K562 (cell line): ENCODE measurements at places on chromosomes 6 and 20. TPM values are rescaled to one million over a fixed set of nuclear protein-coding genes. Genes with fewer than 3 reads are reported as not detected.

- no peak for DNase-seq
Measured at GRCh38 chr6:78701407-78701806, 165.9 kb upstream of the IRAK1BP1 start.

- no peak for DNase-seq
Measured at GRCh38 chr20:9808166-9808565, 30.7 kb downstream of the PAK5 start.

PRDM13 gene
- not detected in 2 replicates for total RNA-seq

DNA sequence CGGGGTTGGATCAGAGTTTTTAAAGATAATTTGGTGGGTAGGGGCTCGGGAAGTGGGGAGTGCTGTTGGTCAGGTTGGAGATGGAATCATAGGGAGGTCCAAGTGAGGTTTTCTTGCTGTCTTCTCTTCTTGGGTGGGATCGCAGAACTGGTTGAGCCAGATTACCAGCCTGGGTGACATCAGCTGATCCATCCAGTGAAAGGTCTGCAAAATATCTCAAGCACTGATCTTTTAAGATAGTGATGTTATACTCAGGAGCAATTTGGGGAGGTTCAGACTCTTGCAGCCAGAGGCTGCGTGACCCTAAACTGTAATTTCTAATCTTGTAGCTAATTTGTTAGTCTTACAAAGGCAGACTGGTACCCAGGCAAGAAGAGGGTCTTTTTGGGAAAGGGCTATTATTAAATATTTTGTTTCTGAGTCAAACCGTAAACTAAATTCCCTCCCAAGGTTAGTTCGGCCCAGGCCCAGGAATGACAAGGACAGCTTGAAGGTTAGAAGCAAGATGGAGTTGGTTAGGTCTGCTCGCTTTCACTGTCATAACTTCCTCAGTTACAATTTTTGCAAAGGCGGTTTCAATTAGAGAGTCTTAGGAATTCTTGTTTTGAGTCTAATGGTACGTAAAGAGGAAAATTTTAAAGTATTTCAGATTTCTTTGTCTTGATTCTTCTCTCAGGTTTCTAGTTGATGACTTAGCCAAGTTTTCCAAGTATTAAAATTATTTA lies 53.1 kb downstream of the SCAF8 start:
- DNase-seq: no peak

- DNase-seq: peak; percentile 70
Measured at GRCh38 chr6:71012866-71013469, 56.1 kb upstream of the B3GAT2 start.

AVP gene
- not detected in 2 replicates for total RNA-seq

VWA7 gene
- 1.8 and 2.9 TPM in 2 replicates for total RNA-seq

DNA sequence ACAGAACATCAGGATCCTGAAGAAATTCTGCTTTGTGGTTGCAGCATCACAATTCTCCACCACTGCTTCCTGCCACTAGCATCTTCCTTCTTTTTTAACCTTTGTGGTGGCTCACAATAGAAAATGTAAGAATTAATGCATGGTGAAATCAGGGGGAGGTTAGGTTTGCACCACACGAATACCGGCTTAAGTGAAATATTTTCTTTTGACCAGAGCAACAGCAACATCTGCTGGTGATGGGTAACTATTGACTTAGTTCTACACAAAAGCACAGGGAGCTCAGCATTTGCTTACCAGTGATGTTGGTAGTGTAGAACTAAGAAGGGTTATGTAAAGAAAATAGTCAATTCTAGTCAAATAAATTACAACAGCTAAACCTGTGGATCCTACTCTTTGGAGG lies 280.5 kb downstream of the SYNE1 start:
- DNase-seq: no peak

OPN5 gene
- total RNA-seq: not detected in 2 replicates

DNA sequence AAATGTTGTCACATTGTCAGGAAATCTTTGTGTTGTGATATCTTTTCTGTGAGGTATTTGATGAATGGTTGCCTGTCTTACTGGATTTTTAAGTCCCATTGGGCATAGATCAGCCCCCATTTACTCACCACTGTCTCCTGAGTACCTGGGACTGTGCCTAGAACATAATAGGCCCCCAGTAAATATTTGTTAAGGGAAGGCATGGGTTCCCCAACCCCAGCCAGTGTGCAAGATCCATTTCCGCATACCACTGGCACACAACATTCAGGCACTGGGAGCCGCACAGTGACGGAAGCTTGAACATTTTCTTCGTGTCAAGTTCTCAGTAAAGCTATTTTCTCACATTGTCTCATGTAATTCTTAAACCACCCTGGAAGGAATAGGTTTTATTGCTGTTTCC lies 72.2 kb downstream of the UNC5CL start:
- DNase-seq: no peak

DNA sequence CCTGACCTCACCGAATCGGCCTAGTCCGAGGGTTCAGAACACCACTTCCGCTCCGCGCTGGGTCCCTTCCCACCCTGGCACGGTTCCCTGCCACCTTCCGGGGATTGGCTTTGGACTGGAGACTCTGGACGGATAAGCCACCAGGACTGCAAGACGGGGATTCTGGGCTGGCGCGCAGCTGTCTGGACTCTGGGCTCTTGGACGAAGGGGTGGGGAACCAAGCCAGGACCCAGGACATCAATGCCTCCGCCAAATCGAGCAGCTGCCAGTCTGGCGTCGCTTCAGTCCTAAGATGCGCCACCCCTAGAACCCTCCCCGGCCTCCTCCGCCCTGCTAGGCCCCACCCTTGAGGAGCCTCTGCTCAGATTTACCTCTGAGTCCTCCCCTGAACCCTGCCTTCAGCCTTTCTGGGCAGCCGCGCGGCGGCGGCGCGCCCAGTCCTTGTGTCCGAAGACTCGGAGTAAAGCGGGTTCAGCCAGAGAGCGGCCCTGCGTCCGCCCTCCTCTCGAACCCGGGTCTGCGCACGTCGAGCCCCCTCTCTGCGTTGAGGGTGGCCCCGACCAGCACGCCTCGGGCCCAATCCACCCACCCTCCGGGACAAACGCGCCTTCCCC lies 1.2 kb downstream of the KCNK17 start:
- DNase-seq: no peak

BANF2 gene
- total RNA-seq: not detected in 2 replicates

GRCh38 chr6:40948570-40948969 lies 90.5 kb downstream of the UNC5CL start:
- DNase-seq: no peak

- DNase-seq: no peak
Measured at GRCh38 chr6:93792746-93793145, 373.4 kb upstream of the EPHA7 start.

- DNase-seq: peak; percentile 76
Measured at GRCh38 chr20:63858393-63859165, 2.7 kb upstream of the ABHD16B start.

MUC21 gene
- total RNA-seq: not detected in 2 replicates

DNA sequence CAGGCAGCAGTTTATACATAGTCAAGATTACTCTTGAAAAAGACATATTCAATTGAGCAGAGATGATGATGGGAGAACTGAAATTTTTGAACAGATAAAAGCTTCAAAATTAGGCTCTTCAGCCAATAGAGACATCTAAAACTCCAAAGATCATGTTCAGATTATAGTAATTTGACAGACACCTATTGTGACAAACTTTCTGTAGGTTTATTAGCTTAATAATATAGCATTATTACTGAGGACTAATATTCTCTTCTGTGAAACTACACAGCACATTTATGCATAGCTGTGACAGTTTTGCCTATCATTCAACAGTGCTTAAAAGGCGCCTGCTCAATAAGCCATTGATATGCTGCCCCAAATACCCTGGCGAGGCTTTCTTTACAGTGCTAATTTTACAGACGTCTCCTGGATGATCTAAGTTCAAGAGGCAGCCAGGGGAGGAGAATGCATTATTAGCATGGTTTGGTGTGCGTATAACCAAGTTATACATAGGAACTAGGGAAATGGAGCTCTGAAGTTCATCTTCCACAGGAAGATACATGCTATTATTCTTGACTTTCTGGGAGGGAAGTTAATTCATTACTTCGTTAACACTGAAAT lies 21.5 kb downstream of the PLAGL1 start:
- DNase-seq: no peak

GRCh38 chr6:110325197-110325596 lies 33.0 kb downstream of the METTL24 start:
- no peak for DNase-seq

DEF6 gene
- 30.9 and 37.8 TPM in 2 replicates for total RNA-seq

MSH5 gene
- total RNA-seq: 75.4 and 82.7 TPM in 2 replicates

GRCh38 chr20:53917145-53918019 lies 153.0 kb downstream of the BCAS1 start:
- peak; percentile 71 for DNase-seq

DNA sequence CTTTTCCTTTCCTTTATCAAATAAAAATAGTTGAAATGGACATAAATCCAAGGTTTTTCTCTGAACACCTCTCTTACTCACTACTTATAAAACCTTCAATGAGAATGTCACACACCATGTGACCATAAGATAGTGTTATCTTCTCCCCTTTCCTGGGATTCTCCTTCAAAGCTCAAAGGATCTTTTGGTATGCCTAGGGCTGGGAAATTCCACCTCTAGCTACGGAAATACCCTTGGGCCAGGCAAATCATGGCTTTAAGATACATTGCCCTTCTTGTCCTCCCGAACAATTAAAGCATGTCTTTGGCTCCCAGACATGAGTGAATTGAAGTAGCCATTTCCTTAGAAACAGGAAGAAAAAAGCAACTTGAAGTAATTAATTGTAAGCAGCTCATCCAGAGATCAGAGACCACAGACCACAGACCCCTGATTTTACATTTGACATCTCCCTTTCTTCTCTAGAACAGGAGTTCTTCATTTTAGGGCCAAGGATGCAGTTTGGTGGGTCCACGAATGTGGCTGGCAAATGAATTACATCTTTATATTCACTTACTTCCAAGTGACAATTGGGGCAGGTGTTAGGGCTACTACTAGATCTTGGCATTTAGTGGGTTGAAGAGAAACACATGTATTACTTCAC lies 4.1 kb downstream of the PLCB4 start:
- no peak for DNase-seq

GRCh38 chr6:161476711-161477110 lies 202.8 kb upstream of the AGPAT4 start:
- no peak for DNase-seq

DNA sequence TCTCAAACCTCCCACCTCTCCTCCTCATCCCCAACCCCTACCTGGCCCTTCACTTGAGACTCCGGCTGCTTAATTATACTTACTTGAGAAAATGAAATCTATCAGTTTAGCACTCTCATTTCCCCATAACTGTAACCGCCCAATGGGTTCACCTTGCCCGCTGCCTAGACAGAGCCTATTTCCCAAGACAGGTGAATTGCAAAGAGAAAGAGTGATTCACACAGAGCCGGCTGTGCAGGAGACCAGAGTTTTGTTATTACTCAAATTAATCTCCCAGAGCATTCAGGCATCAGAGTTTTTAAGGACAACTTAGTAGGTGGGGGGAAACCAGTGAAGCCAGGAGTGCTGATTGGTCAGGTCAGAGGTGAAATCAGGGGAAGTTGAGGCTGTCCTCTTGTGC lies 301.4 kb upstream of the CDYL start:
- DNase-seq: no peak

BPIFA1 gene
- not detected in 2 replicates for total RNA-seq

GRCh38 chr6:3406362-3406821 lies 50.5 kb downstream of the SLC22A23 start:
- peak; percentile 48 for DNase-seq

DNA sequence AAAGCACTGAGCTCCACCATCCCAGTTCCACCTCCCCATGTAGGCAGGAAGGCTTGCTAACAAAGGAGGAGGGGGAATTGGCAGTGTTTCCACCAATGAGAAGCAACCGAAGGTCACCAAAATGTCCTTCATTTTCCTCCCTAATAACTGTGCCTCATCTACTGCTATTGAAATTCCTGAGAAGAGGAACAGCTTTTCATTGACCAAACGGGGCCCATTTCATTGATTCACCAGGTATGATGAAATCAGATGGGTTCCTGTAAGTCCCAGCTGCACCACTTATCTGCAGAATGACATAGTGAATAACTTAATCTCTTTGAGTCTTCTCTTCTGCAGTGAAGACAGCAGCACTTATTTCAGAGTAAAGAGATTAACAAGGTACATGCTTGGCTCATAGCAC lies 17.3 kb downstream of the TREM1 start:
- no peak for DNase-seq

DNA sequence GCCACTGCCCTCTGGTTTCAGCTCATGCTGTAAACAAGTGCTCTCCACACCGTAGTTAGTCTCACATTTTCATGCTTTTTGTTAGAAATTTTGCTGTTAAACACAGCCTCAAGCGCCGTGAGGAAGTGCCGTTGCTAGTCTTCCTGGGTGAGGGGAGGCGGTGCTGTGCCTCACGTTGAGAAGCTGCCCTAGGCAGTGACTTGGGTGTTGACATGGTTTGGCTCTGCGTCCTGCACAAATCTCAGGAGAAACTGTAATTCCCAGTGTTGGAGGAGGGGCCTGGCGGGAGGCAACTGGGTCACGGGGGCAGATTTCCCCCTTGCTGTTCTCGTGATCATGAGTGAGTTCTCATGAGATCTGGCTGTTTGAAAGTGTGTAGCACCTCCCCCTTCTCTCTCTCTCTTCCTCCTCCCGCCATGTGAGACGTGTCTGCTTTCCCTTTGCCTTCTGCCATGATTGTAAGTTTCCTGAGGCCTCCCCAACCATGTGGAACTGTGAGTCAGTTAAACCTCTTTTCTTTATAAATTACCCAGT lies 95.8 kb downstream of the ERMARD start:
- DNase-seq: no peak

DNA sequence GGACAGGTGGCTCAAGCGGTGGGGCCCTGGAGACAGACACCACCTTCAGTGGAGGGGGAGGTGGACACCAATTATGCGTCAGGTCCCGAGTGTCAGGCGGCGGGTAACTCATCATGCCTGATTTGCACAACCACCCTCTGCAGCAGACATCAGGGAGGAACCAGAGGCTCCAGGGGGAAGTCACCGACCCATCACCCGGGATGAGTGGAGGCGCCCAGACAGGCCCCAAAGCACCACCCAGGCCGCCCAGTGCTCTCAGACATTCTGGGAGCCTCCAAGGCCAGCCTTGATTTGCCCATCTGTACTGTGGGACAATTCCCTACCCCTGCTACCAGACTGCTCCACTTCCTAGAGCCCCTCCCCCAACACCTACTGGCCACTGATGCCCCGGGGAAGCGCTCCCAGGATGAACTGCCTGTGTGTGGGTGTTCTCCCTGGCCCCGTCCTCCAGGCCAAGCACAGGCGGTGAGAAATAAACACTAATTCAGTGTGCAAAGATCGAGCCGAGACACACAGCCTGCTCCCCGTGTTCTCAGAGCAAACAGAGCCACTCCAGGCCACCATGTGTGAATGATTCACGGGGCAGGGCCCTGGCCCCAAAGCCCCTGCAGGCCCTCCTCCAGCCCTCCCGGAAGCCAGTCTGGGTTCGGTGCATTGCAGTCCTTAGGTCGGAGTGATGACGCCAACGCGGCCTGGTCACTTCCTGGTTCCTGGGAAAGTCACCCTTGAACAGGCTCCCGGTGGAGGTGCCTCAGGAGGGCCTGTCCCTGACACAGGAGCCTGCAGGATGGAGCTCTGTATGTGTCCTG lies 107.2 kb downstream of the ASXL1 start:
- no peak for DNase-seq

NRSN2 gene
- total RNA-seq: 26.7 and 28.5 TPM in 2 replicates
